ENCODE measurements at places on chromosomes 1 and 21.

- no peak for DNase-seq
These were observed 5.2 kb downstream of the FOXD3 start for GRCh38 chr1:63327417-63328054.

DNA sequence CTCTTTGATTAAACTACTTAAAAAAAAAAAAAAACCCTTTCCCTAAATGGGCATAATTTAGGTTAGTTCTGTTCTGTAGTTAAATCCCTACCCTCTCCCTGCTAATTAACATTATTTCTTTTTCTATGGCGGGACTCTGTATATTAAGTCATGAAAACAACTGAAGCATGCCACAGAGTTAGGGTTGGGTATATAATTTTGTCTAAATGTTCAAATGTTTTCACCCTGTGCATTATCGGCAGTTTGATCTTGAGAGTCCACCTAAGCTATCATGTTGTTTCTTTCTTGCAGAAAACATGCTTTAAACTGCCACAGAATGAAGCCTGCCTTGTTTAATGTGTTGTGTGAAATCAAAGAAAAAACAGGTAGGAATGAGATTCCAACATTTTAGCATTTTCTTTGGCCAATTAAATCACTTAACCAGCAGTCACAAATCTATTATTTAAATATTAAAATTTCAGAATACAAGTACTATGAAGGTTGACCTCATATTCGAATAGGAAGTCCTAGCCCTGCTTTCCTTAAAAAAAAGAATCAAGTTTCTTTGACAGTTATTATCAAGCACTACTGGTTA lies 4.0 kb downstream of the PBX1 start:
- peak; percentile 47 for DNase-seq

DNA sequence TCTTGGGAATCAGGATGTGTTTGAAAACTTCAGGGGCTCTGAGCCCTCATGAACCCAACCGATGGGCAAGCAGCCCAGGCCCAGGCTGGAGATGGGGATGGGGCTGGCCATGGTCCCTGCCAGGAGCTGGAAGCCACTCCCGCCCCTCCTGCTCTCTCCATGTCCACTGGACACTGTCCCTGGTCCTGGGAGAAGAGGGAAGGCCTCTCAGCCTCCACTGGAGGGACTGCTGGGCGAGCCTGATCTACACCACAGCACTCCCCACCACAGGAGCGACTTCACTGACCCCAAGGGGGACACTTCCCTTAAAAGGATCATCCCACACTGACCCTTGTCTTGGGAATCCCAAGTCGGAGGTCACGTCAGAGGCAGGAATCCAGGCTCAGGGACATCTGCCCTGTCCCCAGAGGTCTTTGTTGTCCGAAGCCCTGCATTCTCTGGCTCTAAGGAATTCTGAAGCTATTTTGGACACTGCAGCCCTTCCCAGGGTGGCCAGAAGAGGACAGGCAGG lies 16.9 kb upstream of the COL18A1 start:
- DNase-seq, result no peak

DNA sequence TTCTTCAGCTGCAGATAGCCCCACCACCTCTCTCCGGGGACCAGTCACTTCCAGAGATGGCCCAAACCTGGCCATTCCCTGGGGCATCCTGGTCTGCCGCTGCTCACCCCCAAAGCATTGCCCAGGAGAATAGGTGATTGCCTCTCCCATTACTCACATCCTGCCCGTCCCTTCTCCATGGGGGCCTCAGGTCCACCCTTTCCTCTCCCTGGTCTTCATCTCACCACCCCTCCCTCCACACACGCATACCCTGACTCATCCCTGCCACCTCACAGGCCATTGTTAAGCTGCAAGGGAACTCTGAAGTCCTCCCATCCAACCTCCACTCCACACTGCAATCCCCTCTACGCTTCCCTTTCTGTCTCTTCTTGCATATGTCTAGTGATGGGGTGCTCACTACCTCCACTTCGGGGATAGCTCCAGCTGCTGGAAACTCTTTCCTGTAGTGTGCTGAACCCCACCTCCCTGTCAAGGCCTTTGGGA lies at the start of gene PLEKHG5:
TSS of gene PLEKHG5 (minus strand) at position 188 of the 483 bp plus-strand sequence. CDS start 14,096 bp downstream, outside the sequence.
- DNase-seq, result peak; percentile 84

GRCh38 chr1:151774256-151774922 lies 11.1 kb upstream of the MRPL9 start:
- DNase-seq, result no peak

GRCh38 chr1:45775794-45776193 lies 25.3 kb upstream of the IPP start:
- DNase-seq, result no peak

GRCh38 chr1:230186003-230186863 lies 119.2 kb downstream of the GALNT2 start:
- peak; percentile 45 for DNase-seq

GRCh38 chr1:3018051-3018471 lies 3.2 kb upstream of the ACTRT2 start:
- DNase-seq, result no peak

- DNase-seq, result no peak
These were observed 108.6 kb downstream of the GPR52 start for GRCh38 chr1:174556392-174556791.

GRCh38 chr1:10152709-10153284 lies 57.6 kb upstream of the KIF1B start:
- DNase-seq, result no peak
